ENCODE measurements at places on chromosomes 3 and 15.

DNA sequence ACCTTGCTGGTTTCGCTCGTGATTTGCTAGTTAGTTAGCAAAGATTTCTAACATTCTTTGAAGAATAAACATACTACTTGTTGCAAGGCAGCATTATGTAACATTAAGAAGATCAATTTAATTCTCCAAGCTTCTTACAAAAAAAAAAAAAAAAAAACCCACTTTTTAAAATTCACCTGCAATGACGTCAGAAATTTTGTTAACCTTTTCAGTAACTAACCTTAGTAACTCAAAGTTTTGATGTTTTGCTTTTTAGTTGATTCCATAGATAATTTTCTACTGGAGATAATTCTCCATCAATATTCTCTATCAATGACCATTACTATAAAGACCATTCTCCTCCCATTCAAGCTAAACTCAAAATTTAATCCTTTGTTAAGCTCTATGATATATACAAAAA, 491.8 kb upstream of the TBL1XR1 start:
- no peak for DNase-seq

DNA sequence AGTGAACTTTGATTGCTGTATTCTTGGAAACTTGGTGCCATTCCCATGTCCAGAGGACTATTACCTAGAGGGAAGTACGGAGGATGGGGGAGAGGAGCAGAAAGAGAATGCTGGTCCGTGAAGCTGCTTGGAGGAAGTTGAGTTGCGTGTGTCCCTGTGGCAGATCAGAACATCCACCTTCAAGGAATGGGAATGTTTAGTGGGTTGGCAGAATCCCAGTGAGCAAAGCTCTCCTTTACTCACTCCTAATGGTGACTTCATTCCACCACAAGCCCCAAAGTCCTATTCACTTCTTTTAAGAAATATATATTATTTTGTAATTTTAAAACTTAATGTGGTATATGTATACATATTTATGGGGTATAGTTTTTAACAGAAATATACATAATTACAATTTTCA, 247.8 kb upstream of the FEZF2 start:
- DNase-seq, result no peak

DNA sequence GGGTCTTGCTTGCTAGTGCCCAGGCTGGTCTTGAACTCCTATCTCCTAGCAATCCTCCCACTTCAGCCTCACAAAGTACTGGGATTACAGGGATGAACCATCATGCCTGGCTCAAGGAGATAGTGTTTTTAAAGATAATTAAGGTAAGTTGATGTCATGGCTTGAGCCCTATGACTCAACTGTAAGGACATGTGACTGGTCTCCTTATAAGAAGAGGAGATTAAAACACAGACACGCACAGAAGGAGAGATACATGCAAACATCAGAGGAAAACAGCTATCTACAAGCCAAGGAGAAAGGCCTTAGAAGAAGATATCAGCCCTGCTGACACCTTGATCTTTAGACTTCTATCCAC, 220.4 kb upstream of the GADL1 start:
- DNase-seq, result no peak

GRCh38 chr3:57354768-57355167, 62.3 kb upstream of the ASB14 start:
- no peak for DNase-seq

GRCh38 chr15:33801954-33802353, 166.3 kb upstream of the CHRM5 start:
- no peak for DNase-seq

- peak; percentile 64 for DNase-seq
Observed at GRCh38 chr15:99473981-99474906, 91.5 kb upstream of the MEF2A start.

DNA sequence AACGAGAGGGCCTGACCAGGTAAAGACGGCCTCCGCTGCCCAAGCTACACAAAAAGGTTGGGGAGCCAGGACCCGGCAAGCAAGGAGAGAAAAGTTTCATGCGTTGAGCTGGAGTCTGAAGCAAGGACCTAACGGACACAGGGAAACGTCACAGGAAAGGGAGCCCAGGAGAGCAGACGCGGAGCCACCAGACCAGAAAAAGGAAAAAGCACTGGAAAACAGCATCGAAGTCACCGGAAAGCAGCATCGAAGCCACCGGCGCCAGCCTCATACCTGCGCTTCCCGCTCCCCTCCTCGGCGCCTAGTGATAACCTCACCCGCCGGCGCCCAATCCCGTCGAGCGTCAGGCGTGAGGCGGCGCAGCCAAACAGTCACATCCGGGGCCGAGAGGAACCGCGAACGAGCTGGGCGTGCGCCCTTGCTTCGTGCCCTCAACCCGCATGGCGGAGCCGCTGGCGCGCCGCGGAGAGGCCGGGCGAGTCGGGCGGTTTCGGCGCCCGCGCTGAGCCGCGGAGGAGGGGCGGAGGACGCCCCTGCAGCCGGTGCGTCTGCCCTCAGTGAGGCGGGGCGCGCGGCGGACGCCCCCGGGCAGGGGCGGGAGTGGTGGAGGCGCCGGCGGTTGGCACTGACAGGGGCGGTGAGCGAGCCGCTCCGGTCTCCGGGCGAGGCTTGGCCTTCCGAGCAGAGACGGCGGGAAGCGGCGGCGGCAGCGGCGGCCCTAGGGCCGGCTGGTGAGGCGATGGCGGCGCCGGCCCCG, at the start of the genes FBXO45 and WDR53:
TSS of gene FBXO45 (plus strand) at position 415 of the 757 bp plus-strand sequence. CDS start at position 740, 325 bp downstream.
TSS of gene WDR53 (minus strand) at position 309 of the 757 bp plus-strand sequence. CDS start 7,079 bp downstream, outside the sequence.
- DNase-seq, result peak; percentile 97

- no peak for DNase-seq
Observed at GRCh38 chr3:132854856-132855535, 132.8 kb upstream of the NPHP3 start.

GRCh38 chr15:41180206-41180789, 50.3 kb downstream of the EXD1 start:
- DNase-seq, result no peak

DNA sequence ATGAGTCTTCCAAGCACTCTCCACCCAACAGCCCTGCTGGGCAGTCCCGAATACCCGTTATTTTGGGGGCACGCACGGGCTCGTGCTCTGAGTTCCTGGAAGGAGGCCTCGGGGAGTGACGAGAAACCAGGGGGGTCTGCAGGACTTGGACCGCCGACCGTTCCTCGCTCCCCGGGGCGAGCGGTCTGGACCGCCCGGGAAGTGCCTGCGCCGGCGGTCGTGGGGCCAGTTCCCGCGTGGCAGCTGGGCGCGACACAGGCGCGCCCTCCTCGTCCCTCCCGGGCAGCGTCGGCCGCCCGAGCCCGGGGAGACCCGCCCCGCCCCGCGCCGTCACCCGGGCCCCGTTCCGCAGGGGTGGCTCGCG, 387 bp downstream of the GNB4 start:
- peak; percentile 78 for DNase-seq

GRCh38 chr3:10926811-10927521, 65.6 kb upstream of the SLC6A1 start:
- DNase-seq, result peak; percentile 13

DNA sequence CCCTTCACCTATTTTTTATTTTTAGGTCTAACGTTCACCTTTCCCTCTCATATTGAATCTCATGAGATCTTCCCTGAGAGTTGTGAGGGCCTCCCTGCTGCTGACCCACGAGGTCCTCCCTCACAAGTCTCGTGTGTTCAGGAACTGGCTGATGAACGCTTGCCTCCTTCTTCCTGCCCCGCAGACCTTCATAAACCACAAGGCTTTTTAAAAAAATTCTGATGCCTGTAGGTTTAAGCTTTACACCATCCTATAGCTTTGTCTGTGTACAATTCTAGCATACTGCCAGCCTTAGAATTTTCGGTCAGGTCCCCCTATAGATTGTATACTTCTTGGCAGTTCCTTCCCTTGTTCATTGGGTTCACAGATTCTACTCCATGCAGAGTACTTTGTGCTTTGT, 50.5 kb downstream of the CHST2 start:
- no peak for DNase-seq

- DNase-seq, result no peak
Observed at GRCh38 chr3:196965112-196965803, 3.4 kb downstream of the PIGZ start.

GRCh38 chr3:107985496-107985895, 105.3 kb downstream of the CD47 start:
- DNase-seq, result peak; percentile 6

DNA sequence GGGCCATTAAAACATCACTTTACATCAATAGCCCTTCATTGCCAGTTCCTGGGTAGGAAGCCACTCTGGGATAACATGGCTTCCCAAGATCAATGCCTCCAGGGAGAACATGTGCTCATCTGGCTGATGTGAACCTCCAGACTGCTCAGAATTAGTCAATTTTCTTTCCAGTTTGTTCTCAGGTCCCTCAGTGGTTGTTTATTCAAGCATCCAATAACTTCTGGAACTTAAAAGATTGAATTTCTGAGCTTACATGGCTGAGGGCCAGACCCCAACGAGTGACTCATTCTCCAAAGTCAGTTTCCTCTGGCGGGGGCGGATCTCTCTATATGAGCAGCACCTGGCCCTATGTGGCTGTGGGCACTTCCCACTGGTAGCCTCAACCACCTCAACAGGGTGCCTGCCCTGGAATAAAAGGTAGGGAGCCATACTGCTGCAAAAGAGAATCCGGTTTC, 34.0 kb downstream of the LYZL4 start:
- peak; percentile 86 for DNase-seq

DNA sequence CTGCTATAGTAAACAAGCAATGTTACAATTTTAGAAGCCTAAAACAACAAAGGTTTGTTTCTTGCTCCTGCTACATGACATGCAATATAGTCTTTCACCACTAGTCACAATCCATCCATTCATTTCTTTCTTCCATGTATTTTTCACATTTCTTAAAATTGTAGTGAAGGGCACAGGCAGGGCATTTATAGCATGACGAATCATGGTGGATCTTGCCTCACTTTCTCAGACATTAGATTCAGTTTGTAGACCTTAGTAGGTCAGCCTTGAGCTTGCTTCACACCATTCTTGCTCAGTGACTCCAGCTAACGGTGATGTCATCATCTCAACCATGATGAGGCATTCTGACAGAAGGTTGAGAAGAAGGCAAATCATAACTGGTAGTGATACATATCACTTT, 546.8 kb downstream of the TBL1XR1 start:
- no peak for DNase-seq

GRCh38 chr3:5192571-5193365, 5.3 kb downstream of the EDEM1 start:
- no peak for DNase-seq

All from femur (tissue), 1 donor.